Activated CD4-positive, alpha-beta T cell treated with anti-CD3 and anti-CD28 coated beads for 36 hours (primary cell): ENCODE measurements at places on chromosomes 13 and 19.

DNA sequence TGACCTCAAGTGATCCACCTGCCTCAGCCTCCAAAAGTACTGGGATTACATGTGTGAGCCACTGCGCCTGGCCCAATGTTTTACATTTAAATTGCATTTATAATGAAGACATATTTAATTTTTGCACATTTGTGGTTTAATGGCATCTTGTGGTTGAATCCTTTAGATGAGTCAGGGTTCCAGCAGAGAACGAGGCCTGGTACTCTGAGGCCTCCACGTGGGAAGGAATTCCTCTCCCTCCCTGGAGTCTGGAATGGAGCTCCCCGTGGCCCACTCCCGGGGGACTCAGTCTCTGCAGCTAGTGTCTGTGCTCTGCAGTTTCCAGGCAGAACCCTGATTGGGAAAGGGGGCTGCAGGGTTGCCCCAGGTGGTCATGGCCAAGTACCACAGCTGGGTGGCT lies 24.2 kb downstream of the ZFR2 start:
- DNase-seq = no peak

DNA sequence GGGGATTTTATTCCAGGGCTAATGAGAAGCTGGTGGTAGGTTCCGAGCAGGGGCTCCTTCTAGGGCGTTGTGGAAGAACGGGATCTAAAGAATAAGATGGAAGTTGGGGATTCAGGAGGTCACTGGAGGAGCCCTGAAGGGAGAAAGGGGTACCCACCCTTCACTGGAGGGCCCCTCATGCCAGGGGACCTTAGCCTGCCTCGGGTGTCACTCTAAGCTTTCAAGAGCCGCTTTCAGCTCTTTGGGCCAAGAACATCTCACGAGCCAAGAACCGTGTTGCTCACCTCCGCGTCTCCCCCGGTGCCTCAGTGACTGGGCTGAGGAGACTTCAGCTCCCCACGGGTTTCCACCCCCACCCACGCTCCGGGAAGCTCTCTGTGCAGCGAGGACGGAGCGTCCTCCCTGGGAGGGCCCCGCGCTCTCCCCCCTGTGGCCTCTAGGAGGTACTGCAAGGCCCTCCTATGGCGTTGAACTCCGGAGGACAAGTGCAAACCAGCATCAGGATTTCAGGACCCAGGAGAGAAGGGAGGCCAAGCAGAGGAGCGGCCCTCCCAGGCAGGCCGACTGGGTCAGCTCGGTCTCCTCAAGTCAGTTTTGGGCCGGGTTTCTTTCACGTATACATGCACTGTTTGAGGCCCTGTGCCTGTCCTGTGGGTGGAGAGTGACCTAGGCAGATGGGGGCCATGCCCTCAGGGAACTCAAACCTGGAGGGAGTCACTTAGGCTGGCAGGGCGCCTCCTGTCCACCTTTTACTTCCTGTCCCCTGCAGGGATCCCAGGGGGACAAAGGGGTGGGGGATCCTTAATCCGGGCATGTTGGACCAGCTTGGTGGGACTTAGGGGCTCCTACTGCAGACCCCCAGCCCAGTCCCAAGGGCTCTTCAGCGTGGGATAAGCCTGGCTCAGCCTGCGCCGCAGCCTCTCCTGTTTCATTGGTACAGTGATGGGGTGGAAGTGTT lies 5.1 kb upstream of the KRTDAP start:
- peak; percentile 91 for DNase-seq

DNA sequence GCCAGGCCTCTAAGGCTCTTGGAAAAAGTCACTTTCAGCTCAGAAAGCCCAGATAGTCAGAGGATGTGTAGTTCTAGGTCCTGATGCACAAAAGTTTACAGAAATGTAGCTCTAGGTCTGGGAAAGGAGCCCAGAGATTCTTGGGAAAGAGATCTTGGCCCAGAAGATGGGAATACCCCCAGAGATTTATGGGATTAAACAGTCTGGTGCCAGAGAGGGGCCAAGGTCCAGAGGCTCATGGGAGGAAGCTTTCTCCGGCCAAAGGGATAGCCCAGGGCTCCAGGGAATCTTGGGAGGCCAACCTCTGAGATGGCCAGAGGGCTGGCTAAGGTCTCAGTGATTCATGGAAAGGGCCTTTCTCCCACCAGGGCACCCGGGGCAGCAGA lies 15.2 kb downstream of the BCAT2 start:
- no peak for DNase-seq

- DNase-seq = no peak
These were observed 777.9 kb downstream of the DACH1 start for GRCh38 chr13:71089056-71089455.

DNA sequence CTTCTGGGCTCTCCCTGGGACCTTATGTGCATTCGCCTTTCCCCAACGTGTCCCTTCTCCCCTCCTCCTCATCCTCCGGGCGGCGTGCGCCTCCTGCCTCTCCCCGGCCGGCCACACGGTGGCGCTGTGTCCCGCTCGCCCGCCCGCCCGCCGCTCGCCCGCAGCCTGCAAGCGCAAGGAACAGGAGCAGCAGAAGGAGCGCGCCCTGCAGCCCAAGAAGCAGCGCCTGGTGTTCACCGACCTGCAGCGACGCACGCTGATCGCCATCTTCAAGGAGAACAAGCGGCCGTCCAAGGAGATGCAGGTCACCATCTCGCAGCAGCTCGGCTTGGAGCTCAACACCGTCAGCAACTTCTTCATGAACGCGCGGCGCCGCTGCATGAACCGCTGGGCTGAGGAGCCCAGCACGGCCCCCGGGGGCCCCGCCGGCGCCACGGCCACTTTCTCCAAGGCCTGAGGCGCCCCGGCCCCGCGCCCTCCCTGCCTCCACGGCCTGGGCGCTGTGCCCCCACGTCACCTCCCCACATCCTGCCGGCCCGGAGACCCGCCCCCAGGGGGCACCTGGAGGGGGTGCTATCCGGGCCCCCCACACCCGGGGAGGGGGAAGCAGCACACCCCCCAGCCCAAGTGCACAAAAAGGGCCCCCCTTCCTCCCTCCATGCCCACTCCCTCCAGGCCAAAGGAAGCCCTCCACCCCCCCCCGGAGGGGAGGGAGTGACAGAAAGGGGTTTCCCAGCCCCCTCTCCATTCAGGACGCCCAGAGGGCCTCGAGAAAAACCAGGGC lies 21.9 kb downstream of the ONECUT3 start:
- peak; percentile 52 for DNase-seq
